ENCODE measurements at places on chromosomes 11 and 22.

DNA sequence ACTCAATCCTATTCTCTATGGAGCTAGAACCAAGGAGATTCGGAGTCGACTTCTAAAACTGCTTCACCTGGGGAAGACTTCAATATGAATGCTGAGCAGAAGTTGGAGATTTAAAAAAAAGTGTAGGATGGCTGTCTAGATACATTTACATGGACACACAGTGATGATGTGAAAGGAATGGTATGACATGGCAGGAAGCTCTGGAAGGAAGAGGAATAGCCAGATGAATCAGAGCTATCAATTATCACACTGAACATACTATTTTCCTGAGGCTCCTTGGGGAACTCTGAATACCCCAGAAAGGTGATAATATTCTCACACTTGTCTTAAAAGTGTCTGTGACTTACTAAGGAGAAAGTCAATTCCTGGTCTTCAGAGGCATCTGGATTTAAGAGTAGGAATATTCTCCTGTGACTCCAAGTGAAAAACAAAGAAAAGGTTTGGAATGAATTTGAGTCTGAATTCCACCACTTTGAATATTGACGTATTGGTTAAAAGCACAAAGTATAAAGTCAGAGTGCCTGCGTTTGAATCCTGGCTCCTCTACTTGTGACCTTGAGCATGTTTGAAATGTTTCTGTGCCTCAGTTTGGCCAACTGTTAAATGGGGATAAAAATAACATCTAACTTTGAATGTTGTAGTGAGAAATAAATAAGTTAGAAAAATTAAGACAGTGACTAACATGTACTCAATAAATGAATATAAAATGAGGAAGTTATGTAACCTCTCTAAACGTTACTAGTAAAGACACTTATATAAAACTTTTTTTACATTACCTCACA lies 1.3 kb downstream of the OR52D1 start:
- DNase-seq = no peak

DNA sequence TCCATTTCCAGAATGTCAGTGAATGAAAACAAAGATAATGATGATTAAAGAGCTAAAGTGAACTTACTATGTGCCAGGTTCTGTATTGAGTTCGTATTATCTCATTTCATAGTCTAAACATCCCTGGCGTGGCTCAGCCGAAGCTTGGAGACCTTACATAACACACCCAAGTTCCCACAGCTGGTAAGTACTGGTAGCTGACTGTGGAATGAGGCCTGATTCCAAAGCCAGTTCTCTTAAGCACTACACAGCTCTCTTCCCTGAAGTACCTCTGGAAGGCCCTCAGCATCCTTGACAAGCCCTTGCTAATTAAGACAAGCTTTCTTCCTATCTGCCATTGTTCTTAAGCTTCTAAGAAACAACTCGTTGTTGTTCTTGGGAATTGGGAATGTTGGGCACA lies 28.6 kb upstream of the NCAM1 start:
- no peak for DNase-seq

DNA sequence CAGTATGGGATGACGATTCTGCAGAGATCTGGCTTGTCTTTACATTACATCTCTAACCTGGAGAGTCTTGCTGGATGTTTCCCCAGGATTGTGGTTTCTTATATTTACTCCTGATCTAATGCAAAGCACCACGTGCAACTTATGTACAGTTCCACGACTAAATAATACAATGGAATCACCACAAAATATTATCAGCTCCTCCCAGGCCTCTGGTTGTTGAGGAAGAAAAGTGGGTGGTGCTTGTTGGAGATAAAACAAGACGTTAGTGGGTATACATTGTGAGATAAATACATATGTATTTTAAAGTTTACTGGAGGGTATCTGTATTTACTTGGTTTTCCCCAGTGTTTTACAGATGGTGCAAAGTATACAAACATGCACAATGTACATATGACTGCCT lies 569.7 kb downstream of the NTM start:
- no peak for DNase-seq

DNA sequence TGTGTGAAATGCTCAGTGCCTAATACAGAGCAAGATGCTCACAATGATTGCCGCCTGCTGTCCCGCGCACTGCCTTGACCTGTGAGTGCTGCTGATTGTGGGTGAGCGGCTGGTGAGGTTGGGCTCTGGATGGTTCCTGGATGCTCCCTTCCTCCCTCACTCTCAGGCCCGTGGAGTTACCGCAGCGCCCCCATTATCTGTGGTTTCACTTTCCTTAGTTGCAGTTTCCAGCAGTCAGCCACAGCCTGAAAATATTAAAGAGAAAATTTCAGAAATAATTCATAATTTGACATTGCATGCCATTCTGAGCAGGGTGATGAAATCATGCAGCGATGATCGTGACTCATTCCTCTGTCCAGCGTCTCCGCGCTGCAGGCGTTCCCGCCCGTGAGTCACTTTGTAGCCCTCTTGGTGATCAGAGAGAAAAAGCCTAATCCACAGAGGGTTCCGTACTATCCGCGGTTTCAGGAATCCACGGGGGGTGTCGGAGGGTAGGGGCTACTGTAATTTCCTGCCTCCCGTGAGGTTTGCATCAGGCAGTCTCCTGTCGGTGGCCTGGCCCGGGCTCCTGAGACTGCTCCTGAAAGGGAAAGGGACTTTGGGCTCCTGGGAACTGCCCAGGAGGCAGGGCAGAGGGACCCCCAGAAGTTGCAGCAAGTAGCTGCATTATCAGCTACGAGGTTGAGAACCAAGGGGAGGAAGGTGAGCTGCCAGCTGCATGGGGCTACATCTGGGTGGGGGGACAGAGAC lies 10.6 kb downstream of the RPL3 start:
- DNase-seq = no peak

DNA sequence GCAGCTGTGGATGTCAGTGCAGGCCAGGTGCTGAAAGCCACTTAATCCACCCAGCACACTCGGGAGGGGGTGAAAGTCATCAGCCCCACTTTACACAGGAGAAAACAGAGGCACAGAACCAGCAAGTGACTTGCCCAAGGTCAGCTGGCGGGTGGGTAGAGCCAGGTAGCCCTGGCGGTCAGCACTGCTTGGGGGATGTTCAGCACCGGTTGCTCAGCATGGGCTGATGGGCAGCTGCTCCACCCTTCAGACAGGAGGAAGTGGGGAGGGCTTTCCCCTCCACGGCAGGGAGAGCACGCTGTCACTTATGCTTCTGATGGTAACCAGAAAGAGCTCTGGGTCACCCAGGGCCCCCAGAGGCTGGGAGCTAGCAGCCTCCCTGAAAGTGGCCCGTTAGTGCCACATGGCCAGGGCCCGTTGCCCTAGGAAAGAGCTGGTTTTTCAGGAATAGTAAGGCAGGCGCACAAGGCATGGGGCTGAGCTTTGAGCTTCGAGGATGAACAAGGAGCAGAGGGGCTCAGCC lies 417.9 kb downstream of the CTTN start:
- no peak for DNase-seq

DNA sequence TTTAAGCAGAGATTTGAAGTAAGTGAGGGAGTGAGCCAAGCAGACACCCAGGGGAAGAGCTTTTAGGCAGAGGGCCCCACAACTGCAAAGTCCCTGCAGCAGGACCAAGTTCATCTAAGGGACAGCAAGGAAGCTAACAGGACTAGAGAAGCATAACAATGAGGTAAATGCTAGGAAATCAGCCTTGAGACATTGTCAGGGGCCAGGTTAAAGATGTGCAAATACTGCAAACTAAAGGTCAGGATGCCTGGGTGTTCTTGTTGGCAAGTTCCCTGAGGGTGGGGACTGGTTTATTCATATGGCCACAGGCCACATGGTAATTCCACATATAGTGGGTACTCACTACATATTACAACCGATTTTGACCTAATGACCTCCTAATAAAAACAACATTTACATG lies 399.2 kb upstream of the NARS2 start:
- DNase-seq = no peak

DNA sequence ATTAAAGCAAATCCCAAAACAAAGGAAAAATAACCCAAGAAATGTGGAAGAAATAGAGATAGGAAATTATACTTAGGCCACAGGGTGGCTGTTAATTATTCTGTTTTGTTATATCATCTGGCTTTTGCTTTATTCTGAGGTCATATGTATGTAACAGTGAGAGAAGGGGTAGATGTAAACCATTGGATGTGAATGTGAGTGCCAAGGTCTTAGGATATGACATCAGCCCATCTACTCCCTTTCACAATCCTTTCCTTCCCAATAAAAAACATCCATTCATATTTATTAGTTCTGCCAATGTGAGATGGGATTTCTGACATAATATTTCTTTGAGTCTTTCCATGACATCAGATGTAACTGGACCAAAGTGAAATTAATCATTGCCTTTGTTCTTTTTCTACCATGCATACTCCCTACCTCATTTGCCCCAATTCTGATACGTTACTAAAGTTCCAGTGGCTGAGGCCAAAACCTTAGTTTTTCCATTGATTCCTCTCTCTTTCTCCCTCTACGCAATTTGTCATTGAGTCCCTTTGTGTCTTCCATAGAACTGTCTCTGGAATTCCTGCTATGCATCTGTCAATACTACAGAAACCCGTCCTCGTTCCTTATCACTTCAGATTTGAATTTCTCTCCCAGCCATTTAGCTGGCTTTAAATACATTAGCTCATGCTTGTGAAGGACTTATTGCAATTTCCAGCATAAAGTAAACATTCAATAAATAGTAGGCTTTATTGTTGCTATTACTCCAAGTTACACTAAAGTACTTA lies 170.3 kb downstream of the ARHGAP42 start:
- DNase-seq = no peak

GRCh38 chr11:118892514-118892913 lies 8.8 kb downstream of the CXCR5 start:
- no peak for DNase-seq

DNA sequence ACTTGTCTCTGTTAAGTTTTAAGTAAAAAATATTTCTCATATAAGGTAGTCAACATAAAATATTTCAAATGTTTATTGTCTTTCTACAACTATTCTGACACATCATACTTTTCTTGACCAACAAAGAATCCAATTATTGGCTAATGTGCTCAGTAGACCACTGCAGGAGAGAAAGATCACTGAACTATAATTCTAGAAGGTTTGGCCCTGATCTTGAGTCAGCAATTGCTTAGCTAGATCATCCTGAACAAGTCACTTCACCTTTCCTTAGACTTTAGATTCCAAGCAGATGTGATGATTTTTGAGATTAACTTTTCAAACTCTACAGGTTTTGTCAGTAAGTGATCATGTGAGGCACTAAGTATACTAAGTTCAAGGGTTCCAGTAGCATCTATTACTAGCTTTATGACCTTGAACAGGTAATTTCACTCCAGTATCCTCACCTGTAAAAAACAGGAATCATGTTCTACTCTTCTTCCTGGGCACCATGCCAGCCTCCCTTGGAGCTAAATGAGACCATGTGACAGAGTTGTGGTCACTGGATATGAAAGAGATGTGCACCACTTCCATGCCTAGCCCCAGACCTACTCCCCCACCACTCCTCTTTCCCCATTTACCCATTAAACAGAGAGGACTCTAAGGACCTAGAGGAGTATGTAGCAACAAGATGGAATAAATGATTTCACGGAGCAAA lies 17.3 kb downstream of the PGM2L1 start:
- DNase-seq = no peak

Measured in left ventricle myocardium inferior (tissue), 1 donor.